ENCODE measurements at places on chromosomes 5 and 9.
A peak's percentile ranks its signal among the peaks of the same experiment; 100 is the strongest.

GRCh38 chr5:140977003-140977402 is 10.7 kb downstream of the PCDHAC2 start:
- peak; percentile 68 for DNase-seq

DNA sequence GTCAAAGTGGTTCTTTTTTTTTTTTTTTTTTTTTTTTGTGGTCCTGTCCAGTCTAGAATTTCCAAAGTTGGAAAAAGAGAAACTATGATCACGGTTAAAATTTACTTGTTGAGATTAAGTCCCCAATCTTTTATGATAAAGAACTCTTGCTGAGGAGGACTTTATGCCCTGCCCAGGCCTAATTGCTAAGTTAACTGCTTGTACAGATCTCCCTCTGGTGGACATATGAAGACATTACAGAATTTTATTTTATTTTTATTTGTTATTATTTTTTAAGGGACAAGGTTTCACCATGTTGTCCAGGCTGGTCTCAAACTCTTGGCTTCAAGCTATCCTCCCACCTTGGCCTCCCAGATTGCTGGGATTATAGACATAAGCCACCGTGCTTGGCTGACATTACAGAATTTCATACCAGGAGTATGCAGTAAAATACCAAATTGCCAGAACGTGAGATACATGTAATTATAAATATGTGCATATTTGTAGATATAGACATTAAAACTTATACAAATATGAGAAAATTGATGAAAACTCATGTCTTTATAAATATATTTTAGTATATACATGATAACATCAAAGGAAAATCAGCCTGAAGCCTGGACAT is 91.2 kb downstream of the RFK start:
- peak; percentile 48 for DNase-seq

GRCh38 chr5:54758038-54758437 is 227.4 kb downstream of the ESM1 start:
- DNase-seq = peak; percentile 84

DNA sequence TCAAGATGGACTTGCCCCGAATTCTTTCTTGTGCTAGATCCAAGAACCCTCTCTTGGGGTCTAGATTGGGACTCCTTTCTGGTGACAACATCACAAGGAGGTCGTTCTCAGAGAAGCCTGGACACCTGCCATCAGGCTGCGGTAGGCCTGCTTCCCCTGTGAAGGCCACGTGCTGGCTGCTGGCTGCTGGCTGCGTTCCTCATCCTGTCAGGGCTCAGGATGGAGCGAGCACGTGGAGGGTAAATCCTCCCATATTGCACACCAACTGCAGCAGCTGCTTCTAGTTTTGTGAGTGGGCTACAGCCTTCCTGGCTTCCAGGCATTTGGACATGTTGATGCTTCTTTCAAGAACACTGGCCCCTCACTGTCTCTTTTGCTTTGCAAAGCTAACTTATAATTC is 95.6 kb downstream of the HSPA4 start:
- peak; percentile 39 for DNase-seq

- no peak for DNase-seq
Measured at GRCh38 chr9:84744195-84744594, 74.7 kb downstream of the NTRK2 start.

DNA sequence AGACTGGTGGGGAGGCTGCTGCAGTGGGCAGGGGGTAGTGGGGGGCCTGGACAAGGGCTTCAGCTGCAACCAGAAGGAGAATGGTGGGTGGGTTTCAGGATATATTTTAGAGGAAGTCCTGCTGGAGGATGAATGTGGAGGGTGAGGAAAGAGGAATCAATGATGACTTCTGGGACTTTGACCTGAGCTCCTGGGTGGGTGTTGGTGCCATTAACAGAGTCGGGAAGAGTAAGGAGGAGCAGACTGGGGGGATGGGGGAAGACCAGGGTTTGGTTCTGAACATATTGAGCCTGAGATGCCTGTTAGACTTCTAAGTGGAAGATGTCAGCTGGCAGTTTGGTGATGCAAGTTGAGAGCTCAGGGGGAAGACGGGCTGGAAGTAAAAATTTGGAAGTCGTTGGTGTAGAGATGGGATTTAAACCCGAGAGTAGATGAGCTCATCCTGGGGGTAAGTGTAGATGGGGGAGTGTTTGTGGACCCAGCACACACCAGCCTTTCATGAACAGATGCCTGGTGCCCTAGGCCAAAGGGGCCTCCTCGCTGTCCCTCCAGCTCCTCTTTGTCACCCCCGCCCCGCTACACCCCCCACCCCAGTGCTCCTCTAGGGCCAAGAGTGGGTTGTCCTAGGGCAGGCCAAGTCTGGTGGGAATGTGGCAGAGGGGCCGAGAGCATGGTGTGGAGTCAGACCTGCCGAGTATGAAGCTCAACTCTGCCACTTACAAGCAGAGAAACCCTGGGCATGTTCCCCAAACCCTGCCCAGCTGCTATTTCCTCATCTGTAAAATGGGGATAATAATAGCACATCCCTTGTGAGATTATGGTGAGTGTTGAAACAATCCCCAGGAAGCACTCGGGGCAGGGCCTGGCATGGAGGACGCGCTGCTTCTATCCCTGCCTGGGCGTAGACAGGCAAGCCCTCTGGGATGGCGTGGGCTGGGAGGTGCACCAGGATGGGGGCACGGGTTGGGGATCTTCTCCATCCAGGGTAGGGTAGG is 4.0 kb downstream of the DNM1 start:
- DNase-seq = no peak

GRCh38 chr5:91016954-91017700 is 366.0 kb downstream of the ARRDC3 start:
- DNase-seq = peak; percentile 20

GRCh38 chr9:84947412-84947972 is 278.0 kb downstream of the NTRK2 start:
- DNase-seq = no peak
